ENCODE measurements at places on chromosomes 5 and 9. TPM values are rescaled to one million over a fixed set of nuclear protein-coding genes. Genes with fewer than 3 reads are reported as not detected.
A peak's percentile ranks its signal among the peaks of the same experiment; 100 is the strongest.

- no peak overlapping the region for H3K4me3 ChIP-seq
- H3K36me3 ChIP-seq, result peaks cover 21% of the 10 kb centered on the region
- no peak overlapping the region for H3K27ac ChIP-seq
- no peak for DNase-seq
These were observed 52.2 kb upstream of the DHFR start for GRCh38 chr5:80706835-80707447.

The ELOVL7 gene
- 0.31 TPM for total RNA-seq

DNA sequence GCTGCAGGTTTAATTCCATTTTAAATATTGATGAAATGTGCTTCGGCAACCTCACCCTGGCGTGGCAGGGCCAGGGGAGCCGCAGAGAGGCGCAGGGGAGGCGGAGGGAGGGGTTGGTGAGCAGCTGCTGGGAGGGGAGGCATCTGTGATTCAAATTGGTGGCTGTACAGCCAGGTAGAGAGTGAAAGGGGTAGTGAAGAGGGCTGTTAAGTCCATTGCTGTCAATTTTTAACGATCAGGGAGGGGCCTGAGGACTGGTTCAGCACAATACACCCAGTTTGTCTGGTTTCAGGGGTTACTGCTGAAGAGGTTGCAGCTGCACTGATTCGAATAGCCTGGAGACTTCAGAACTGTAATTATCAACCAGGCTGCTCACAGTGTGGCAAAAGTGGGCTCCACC is 31.3 kb downstream of the LHX6 start:
- H3K27me3 ChIP-seq, result no peaks in the 10 kb centered on the region
- no peaks in the 10 kb centered on the region for H3K36me3 ChIP-seq
- no peak overlapping the region for H3K27ac ChIP-seq
- no peaks in the 10 kb centered on the region for H3K4me1 ChIP-seq

GRCh38 chr5:135576075-135576599 is 2.7 kb downstream of the CXCL14 start:
- H3K27ac ChIP-seq, result no peak overlapping the region
- DNase-seq, result no peak
- H3K4me1 ChIP-seq, result peaks cover 4% of the 10 kb centered on the region

DNA sequence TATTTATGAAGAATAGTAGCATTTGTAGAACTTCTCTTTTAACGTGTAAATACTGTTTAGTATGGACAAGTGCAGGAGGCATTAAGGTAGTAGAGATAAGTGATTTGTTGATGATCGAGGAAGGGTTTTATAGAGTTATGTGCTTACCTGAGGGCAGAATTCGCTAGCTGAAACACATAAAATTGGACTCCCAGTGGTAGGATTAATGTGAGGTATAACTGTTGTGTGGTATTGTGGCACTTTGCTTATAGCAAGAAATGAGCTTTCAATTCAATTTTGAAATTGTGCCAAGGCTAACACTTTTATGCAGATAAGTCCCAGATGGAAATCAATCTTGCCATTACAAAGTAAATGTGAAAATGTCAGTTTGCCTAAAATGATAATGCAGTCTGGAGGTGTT is 1.2 kb downstream of the AP3S1 start:
- H3K27me3 ChIP-seq, result no peaks in the 10 kb centered on the region
- peaks cover 9% of the 10 kb centered on the region for H3K36me3 ChIP-seq
- no peak for DNase-seq
- peak overlapping the region; percentile 95 for H3K4me3 ChIP-seq
- H3K27ac ChIP-seq, result peak overlapping the region; percentile 90

DNA sequence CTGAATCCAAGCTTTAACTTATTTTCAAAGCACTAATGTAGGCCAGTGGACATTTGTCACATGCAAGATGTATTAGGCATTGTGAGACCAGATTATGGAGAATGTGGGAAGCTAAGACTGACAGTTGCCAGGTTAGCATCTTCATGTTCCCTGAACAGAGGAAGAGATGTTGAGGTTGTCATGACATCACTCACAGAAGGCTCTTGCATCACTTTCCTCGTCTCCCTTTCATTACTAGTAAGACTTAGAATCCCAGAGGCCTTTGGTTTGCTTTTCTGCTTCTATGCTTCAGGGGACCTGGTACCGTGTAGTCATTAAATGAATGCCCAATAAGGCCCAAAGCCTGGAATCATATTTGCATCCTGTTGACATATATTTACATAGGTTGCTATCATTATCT is 76.4 kb upstream of the RPS23 start:
- H3K27me3 ChIP-seq, result no peaks in the 10 kb centered on the region
- no peak for DNase-seq
- H3K4me3 ChIP-seq, result no peak overlapping the region
- no peaks in the 10 kb centered on the region for H3K36me3 ChIP-seq
- H3K4me1 ChIP-seq, result peaks cover 17% of the 10 kb centered on the region

GRCh38 chr9:77987880-77988525 is 43.6 kb downstream of the GNAQ start:
- H3K4me3 ChIP-seq, result no peak overlapping the region
- DNase-seq, result no peak
- H3K27me3 ChIP-seq, result no peaks in the 10 kb centered on the region
- peak overlapping the region; percentile 2 for H3K27ac ChIP-seq
- H3K36me3 ChIP-seq, result peaks cover 12% of the 10 kb centered on the region
- peaks cover 32% of the 10 kb centered on the region for H3K4me1 ChIP-seq

DNA sequence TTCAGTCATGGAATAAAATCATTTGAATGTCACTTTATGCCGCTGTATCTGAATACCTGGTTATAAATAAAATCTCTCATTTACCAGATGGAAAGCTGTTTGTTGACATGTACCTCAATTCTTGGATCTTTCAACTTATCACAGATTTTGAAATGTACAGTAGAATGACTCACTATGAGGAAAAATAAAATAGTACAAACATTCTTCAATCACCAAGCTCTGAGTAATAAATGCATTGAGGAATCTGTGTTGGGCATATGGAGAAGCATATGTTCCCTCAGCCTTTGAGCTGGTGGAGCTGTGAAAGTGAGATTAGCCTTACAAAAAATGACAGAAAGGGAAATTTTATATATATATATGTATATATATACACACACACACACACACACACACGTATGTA is 175.4 kb downstream of the KIAA0825 start:
- no peaks in the 10 kb centered on the region for H3K27me3 ChIP-seq
- peaks cover 3% of the 10 kb centered on the region for H3K36me3 ChIP-seq
- no peak for DNase-seq
- H3K4me1 ChIP-seq, result no peaks in the 10 kb centered on the region
- H3K4me3 ChIP-seq, result no peak overlapping the region

DNA sequence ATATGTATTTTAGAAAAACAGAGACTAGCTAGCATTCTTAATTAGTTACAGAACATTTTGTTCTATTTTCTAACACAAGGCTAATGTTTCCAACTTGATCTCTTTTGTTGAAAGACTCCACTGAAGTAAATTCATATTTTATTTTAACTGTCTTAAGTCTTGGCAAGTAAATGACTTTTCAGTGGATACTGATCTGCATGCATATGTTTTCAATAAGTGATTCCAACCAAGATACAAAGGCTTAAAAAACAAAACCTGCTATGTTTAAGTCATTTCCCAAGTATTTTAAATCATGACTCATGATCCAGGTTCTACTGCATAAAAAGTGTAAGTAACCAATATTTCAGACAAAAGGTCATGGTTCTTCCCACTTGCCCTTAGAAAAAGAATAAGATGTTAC is 5.7 kb downstream of the CDO1 start:
- no peak overlapping the region for H3K4me3 ChIP-seq
- no peak for DNase-seq
- no peak overlapping the region for H3K27ac ChIP-seq
- H3K36me3 ChIP-seq, result no peaks in the 10 kb centered on the region

DNA sequence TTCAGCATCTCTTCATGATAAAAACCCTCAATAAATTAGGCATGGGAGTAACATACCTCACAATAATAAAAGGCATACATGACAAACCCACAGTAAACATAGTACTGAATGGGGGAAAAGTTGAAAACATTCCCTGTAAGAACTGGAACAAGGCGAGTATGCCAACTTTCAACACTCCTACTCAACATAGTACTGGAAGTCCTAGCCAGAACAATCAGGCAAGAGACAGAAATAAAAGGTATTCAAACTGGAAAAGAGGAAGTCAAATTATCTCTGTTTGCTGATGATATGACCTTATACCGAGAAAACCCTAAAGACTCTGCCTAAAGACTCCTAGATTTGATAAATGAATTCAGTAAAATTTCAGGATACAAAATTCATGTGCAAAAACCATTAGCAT is 167.6 kb downstream of the TMEM38B start:
- no peak overlapping the region for H3K4me3 ChIP-seq
- peaks cover 23% of the 10 kb centered on the region for H3K4me1 ChIP-seq
- H3K27me3 ChIP-seq, result no peaks in the 10 kb centered on the region
- no peak overlapping the region for H3K27ac ChIP-seq
- H3K36me3 ChIP-seq, result peaks cover 11% of the 10 kb centered on the region

GRCh38 chr9:108257382-108257781 is 598.4 kb downstream of the ACTL7B start:
- H3K27me3 ChIP-seq, result no peaks in the 10 kb centered on the region
- H3K36me3 ChIP-seq, result no peaks in the 10 kb centered on the region

GRCh38 chr5:179974246-179974945 is 66.7 kb upstream of the TBC1D9B start:
- no peaks in the 10 kb centered on the region for H3K27me3 ChIP-seq
- peaks cover 2% of the 10 kb centered on the region for H3K36me3 ChIP-seq
- H3K4me1 ChIP-seq, result peaks cover 5% of the 10 kb centered on the region
- no peak overlapping the region for H3K4me3 ChIP-seq
- H3K27ac ChIP-seq, result no peak overlapping the region

The PTGR1 gene
- total RNA-seq, result 1.9 TPM

- DNase-seq, result no peak
- H3K27me3 ChIP-seq, result peaks cover 24% of the 10 kb centered on the region
- peaks cover 9% of the 10 kb centered on the region for H3K4me1 ChIP-seq
- H3K27ac ChIP-seq, result no peak overlapping the region
- H3K4me3 ChIP-seq, result no peak overlapping the region
These were observed 118.1 kb upstream of the NFIL3 start for GRCh38 chr9:91541734-91542133.

DNA sequence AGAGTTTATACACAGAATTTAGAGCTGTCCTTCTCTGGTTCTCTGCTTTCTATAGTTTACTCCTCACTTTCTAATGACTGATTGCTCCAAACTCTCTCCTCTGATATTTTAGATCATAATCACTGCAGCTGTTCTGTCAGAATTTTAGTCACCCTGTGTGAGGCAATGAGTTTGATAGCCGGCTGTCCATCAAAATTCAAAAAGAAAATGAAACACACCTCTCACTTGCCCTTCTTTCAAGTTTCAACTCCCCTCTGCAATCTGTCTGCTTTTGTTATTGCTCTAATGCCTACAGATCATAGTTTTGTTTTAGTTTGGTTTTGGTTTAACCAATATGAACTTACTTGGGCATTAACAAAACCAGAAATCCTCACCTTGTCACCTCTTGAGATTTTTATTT is 23.3 kb upstream of the ABLIM3 start:
- no peaks in the 10 kb centered on the region for H3K36me3 ChIP-seq
- peaks cover 3% of the 10 kb centered on the region for H3K4me1 ChIP-seq
- peaks cover 32% of the 10 kb centered on the region for H3K27me3 ChIP-seq
- H3K4me3 ChIP-seq, result no peak overlapping the region
- no peak overlapping the region for H3K27ac ChIP-seq

All from activated naive CD8-positive, alpha-beta T cell treated with anti-CD3 and anti-CD28 coated beads for 36 hours (primary cell).